Stimulated activated CD4-positive, alpha-beta T cell treated with anti-CD3 and anti-CD28 coated beads, Interleukin-4, amount 100 ng/mL, for 48 hours (primary cell): ENCODE measurements at places on chromosomes 4 and X.

DNA sequence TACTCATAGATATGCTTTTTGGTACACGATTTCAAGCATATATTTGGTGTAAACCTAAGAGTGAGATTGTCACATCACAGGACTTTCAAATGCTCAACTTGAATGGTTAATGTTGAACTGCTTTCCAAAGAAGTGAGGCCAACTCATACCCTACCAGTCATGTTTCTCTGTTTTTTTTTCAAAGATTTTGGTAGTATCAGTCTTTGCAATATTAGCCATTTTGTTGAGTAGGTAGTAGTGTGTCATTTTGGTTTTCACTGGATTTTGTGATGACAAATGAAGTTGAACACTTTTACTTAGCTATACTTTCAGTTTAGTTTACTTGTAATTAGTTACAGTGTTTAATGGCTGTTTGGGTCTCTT, 12.5 kb upstream of the HS3ST1 start:
- DNase-seq: no peak

DNA sequence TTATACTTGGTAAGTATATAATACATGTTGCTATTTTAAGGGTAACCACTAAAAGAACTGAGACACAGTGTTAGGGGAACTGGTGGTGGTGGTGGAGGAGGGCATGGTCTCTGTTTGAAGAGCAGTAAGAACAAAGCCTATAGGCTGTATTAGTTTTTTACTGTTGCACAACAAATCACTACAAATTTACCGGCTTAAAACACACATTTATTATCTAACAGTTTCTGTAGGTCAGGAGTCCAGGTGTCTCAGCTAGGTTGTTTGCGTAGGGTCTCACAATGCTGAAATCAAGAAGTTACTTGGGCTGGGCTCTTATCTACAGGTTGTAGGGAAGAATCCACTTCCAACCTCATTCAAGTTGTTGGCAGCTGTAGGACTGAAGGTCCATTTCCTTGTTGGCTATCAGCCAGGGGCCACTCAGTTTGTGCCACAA, 52.6 kb downstream of the CASK start:
- DNase-seq: no peak

GRCh38 chr4:142493255-142494110, 352.6 kb downstream of the INPP4B start:
- DNase-seq: no peak

GRCh38 chrX:77174680-77175519, 272.3 kb upstream of the FGF16 start:
- no peak for DNase-seq

DNA sequence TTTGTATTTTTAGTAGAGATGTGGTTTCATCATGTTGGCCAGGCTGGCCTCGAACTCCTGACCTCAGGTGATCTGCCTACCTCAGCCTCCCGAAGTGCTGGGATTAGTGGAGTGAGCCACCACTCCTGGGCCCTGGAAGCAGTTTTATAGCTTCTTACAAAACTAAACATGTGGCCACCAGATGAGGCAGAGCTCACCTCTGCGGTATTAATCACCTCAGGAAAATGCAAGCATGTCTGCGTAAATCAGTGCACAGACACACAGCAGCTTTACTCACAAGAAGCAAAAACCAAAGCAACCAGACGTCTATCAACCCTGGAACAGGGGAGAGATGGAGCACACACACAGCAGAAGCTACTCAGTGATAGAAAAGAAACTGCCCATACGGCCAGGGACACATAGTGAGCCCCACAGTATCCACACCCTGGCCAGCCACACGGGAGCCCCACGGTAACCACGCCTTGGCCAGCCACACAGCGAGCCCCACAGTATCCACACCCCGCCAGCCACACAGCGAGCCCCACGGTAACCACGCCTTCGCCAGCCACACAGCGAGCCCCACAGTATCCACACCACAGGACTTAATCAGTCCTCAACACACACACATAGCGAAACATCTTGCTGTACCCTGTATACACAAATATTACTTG, 30.2 kb downstream of the PPP2R3B start:
- no peak for DNase-seq

DNA sequence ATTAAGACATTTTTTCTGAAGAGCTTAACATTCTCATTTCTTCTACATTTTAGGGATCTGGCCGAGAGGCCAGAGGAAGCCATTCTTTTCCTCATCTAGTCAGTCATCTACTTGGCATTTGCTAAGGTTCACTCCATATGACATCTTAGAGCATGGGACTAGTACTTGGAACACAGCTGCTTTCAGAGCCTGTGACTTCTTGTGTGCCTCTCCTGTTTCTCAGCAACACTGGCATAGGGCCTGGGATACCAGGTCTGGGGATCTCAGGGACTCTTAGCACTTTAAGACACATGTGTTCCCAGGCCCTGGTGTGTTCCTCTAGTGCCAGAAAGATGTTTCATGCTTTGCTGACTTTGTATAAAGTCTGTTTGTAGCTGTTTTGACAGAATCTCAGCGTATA, 7.3 kb downstream of the PLP1 start:
- no peak for DNase-seq

DNA sequence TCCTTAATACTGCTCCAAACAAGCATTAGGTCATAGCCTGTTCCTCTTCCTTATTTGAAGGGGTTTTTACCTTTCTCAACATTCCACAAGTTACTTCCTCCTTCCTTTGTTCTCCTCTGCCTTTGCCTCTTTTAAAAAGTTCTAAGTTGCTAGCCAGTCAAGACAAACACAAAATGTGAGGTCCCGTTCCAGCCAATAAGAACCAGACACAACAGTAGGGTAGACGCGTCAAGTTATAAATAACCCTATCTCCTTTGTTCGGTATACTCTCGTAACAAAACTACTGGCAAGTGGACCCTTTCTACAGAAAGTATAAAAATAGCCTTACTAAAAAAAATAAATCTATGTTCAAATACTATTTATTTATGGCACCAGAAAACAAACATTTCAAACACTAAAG, 6.3 kb upstream of the ACE2 start:
- no peak for DNase-seq

GRCh38 chrX:149961572-149961971, 23.3 kb upstream of the EOLA2 start:
- DNase-seq: no peak

GRCh38 chrX:150696331-150696730, 3.1 kb downstream of the MTMR1 start:
- DNase-seq: no peak

DNA sequence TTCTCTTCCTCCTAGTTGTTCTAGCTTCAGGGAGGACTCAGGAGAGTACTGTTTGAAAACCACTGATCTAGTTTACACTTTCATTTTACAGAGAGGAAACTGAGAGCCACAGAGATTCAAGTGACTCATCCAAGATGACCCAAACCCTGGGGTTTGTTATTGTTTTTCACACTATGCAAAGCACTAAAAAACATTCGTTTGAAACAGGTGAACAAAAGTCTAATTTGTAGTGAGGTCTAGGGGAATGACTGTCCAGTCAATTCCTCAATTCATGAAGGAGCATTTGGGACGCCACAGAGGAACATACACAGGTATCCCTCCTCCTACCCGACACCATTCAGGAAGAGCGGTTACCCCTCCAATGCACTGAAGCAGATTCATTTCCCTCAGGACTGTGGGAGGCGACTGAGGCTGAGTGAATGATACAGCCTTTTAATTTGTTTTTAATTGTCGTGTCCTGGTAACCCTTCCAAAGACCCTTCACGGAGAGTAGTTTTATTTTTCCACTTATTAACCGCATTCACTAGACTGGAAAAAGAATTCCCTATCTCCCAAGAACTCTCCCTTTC, 30.3 kb downstream of the TLR10 start:
- no peak for DNase-seq

DNA sequence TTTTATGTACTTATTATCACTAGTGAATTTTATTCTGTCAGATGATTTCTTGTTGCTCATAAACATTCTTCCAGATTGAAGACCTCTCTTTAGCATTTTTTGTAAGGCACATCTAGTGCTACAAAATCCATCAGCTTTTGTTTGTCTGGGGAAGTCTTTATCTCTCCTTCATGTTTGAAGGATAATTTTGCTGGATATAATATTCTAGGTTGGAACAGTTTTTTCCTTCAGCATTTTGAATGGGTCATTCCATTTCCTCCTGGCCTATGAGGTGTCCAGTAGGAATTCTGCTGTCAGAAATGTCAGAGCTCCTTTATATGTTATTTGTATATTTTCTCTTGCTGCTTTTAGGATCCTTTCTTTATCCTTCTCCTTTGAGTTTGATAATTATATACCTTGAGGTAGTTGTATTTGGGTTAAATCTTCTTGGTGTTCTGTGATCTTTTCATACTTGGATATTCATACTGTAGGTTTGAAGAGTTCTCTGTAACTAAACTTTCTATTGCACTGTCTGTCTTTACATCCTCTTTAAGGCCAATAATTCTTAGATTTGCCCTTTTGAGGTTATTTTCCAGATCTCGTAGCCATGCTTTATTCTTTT, 58.3 kb downstream of the PTPN13 start:
- DNase-seq: no peak

DNA sequence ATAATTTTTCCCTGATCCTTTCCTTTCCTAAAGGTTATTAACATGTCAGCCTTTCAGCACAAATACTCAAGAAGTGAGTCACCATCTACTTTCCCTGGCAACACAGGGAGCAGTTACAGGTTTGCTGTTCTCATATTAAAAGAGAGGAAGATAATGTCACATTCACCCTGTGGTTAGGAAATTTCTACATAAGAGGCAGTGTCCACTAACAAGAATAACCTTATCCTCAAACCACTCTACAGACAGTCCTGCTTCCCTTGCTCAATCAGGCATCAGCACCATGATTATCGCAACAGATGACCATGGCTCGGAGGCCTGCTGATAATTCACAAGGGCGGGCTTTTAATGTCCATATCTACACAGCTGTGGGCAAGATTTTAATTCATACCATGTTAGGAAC, 30.9 kb downstream of the RNF150 start:
- DNase-seq: no peak

- no peak for DNase-seq
These were observed 13.7 kb downstream of the ADH6 start for GRCh38 chr4:99205153-99205979.

- no peak for DNase-seq
These were observed 147.2 kb downstream of the AFF2 start for GRCh38 chrX:148647651-148648050.

DNA sequence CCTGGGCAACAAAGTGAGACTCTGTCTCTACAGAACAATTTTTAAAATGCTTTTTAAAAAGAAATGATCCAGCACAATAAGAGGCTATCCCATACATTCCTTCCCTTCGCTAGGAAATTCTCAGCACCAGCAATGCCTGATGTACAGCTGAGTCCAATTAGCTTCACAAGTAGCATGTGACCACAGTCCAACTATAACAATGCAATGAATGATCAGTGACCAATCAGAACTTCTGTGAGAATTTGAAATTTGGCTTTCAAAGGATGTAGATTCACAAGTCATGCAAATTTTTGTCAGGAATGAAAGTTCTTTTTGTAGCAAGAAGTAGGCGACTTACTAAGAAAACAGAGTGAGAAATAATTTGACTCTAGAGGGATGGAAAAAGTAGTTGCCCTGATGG, 278.5 kb upstream of the UGT8 start:
- no peak for DNase-seq

DNA sequence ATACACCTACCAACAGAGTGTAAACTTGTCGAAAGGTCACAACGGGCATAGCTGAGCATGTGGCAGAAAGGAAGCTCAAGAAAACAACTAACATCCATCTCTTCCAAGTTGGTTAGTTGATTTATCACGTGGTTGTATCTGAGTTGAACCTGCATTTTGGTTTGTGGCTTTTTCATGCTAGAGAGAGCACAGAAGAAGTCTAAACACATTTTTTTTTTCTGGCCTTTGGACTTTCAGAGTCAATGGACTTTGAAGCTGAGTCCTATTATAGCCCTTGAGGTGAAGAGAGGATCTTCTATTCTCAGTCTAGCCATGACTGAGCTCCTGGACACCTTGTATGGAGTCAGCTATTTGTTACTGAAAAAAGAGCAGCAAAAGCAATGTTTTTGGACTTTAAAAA, 150.6 kb upstream of the TRPC5 start:
- no peak for DNase-seq

DNA sequence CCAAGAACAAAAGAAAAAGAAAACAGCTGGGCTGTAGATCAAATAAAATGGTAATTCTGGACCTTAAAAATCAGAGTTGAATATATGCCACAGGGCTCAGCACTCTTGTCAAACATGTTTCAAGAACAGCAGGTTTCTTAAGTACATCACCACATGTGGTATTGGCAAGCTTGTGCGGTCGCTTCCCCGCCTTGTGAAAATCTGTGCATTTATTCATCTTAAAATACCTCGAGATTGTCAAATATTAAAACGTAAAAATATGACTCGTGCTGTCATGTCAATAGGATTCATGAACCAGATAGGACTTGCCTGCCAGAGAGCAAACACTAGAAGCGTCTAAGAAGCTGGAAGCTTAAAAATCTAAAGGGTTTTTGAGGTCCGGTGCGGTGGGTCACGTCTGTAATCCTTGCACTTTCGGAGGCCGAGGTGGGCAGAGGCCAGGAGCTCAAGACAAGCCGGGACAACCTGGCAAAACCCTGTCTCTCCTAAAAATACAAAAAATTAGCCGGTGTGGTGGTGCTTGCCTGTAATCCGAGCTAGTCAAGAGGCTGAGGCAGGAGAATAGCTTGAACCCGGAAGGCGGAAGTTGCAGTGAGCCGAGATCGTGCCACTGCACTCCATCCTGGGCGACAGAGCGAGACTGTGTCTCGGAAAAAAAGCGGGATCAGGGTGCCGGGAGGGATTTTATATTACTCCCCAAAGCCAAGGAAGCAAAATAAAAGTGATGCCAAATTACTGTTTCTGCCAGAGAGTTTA, 40.2 kb upstream of the TMEM154 start:
- no peak for DNase-seq

DNA sequence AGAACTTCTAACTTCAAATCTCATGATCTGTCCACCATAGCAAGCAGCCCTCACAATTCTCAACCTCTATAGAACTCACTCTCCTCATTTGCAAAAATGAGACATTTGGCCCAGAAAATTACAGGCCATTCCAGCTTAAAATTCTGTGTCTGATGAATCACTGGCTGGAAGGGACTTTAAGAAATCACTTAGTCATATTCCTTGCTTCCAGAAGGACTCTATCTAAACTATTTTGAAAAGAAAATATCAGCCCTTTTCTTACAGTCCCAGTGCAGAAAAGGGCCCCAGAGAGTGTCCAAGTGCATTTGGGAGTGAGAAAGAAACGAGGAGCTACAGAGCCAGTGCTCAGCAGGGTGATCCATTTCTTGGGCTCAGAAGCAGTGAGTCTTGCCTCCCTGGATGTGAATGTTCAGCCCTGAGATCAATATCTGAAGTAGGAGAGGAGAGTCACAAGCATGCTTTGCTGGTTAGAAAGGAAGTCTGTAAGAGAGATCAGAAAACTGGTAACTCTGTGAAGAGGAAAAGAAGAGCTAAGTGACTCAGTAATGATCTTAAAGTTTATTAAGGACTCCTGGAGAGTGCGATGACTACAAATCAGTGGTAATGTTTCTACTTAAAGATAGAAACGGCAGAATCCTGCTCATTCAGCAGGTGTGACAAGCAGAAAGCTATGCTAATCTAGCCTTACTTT, 139.8 kb downstream of the PALLD start:
- no peak for DNase-seq

- DNase-seq: no peak
These were observed 298.8 kb upstream of the CTSO start for GRCh38 chr4:156252358-156252921.

GRCh38 chr4:26067035-26067434, 153.0 kb downstream of the SMIM20 start:
- DNase-seq: no peak
